ENCODE measurements at places on chromosomes 7 and 10. TPM values are rescaled to one million over a fixed set of nuclear protein-coding genes. Genes with fewer than 3 reads are reported as not detected.

DNA sequence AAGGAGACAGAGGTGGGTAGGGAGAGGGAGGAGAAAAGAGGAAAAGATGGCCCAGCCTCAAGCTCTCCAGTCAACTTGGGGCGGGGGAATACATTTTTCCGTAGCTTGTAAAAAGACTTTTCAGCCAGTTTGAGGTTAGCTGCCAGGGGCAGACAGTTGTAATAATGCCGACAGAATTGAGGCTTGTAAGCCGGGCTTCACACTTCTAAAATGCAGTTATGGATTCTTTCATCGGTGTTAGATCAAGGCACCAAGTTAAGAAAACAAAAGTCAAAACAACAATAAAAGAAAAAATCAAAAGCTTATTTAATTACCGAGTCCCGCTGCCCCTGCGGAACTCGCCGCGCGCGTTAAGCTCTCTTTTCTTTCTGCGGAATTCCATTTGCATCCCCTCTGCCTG is 448 bp upstream of the EVX1 start:
- DNase-seq: no peak

DNA sequence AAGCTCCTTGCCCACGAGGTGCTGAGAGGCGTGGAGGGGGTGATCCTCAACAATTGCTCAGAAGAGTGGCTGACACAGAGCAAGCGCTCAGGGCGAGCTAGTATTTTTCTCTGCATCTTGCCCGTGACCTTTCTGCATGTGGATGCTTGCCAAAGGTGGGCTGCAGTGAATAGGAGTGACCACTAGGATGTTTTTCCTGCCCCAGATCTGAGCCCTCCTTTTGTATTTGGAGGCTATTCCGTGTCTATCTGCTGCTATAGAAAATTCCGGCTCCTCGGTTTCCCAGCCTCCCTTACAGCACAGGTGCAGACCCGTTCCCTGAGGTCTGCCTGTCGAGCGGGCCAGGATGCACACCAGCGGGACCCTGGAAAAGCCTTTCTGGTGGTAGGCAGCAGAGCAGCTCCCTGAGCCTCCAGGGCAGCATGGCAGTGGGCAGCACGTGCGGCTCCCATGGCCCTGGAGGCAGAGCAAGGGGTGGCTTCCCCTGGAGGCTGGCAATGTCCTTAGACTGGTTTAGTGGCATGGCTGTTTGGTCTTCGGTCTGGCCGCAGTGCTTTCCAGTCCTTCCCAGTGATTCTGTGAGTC is 145.1 kb upstream of the PCBD1 start:
- no peak for DNase-seq

DNA sequence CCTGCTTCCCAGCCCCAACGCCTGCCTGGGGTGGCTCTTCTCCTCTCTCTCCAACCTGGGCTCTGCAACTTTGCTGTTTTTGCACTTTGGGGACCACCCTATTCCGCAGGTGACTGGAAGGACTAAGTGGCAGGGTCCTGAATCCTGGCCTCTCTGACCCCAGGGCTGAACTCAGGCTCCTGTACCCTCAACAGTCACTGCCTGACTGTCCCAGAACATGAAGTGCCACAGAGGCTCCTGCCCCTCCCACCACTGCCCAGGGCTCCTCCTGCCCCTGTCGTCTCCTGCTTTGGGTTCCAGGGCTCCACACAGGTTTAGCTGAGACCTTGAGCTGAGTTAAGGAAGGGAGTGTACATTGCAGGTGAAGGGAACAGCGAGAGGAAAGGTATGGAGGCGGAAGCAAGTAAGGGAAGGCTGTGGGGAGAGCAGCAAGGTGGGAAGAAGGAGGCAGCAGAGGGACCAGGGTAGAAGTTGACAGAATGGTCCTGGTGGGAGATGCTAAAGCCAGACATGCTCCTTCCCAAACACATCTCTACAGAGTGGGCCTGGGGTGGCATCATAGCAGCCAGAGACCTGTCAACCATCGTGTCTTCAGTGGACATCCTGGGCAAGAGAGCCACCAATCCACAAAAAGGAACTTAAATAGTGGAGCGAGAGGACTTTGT is 5.7 kb upstream of the GRID1 start:
- no peak for DNase-seq

DNAH11 gene
- not detected for total RNA-seq

DNA sequence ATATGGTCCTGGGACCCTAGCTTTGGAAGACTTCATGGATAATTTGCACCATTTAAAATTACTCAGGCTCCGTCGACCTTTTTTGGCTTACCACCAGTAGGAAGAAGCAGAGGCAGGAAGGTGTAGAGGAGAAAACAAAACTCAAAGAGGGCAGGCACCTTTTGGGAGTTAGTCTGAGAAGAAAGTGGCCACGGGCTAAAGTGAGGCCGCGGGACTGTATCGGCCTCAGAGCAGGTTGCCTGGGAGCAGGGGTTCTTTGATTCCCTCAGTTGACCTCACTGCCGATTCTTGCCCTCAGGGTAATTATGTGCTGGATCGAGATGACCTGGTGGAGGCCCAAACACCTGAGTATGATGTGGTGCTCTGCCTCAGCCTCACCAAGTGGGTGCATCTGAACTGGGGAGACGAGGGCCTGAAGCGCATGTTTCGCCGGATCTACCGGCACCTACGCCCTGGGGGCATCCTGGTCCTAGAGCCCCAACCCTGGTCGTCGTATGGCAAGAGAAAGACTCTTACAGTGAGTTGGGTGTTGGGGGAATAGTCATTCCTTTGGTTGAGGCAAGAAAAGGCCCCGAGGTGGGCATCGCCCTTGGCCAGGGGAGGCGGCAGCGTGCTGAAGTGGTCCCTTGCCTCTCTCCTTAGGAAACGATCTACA is 3.1 kb downstream of the MEPCE start:
- no peak for DNase-seq

GPR26 gene
- total RNA-seq: not detected

MUC3A gene
- not detected for total RNA-seq

MAGI2 gene
- 0.49 TPM for total RNA-seq

- DNase-seq: no peak
These were observed 5.1 kb upstream of the MRPS17 start for GRCh38 chr7:55946545-55946944.

All from MG63 (cell line).